ENCODE measurements at places on chromosomes 6 and 20.
A peak's percentile ranks its signal among the peaks of the same experiment; 100 is the strongest.

- DNase-seq: no peak
Measured at GRCh38 chr6:16684896-16685554, 76.2 kb downstream of the ATXN1 start.

DNA sequence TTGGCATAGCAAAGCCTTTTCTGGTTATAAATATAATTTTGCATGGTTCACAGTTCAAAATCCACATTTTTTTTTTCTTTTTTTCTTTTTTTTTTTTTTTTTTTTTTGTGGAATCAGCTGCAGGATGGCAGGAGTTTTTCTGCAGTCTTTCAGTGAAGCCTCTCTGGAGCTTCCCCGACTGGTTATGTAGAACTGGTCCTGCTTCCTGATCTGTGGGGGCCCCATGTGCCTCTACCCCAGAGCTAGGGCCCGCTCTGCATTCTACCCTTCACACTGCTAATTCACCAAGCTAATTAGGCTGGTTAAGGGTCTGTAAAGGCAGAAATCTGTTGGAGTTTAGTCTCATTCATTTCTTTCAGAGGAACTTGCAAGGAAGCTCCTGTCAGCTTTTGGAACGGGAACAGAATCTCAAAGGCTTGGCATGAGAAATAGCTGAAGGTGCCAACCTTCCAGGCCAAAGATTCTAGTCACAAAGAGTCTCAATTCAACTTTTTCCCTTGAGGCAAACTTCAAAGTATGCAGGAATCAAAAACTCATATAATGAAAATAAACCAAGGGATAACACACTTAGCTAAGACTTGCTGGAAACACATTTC is 45.5 kb downstream of the HMGN3 start:
- no peak for DNase-seq

DNA sequence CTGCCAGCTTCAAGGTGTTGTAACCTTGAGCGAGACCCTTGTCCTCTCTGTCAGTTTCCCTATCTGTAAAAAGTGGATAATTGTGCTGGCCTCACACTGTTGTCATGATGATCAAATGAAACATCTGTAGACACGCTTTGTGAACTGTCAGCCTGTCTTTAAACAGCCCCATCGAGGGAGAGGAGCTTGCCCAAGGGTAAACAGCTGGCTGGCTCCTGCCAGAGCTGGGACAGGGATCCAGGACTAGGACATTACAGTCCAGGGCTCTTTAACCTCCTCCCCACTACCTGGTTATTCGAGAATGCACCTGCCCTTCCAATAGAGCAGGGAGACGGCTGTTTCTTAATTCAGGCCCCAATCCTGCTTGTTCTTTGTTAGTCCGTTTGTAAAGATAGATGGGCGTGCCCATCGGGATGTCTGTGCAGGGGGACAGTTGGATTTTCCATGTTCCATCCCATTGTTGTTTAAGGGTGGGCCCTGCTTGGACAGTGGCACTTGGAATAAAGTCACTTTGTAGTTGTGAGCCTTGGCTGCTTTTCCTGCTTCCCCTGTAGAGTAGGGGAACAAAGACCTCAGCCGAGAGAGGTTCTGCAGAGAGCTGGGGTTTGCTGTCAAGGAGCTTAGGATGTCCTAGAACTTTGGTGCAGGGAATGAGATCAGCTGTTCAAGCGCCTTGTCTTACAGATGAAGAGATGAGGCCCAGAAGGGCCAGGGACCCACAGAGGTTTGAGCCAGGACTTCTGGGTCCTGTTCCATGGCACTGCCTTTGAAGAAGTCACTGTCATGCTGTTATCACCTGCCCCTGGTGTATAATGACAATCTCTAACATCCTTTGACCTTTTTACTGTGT is 77.9 kb upstream of the MYL9 start:
- DNase-seq: no peak

GRCh38 chr6:36985417-36985807 is 584 bp downstream of the MTCH1 start:
- no peak for DNase-seq

DNA sequence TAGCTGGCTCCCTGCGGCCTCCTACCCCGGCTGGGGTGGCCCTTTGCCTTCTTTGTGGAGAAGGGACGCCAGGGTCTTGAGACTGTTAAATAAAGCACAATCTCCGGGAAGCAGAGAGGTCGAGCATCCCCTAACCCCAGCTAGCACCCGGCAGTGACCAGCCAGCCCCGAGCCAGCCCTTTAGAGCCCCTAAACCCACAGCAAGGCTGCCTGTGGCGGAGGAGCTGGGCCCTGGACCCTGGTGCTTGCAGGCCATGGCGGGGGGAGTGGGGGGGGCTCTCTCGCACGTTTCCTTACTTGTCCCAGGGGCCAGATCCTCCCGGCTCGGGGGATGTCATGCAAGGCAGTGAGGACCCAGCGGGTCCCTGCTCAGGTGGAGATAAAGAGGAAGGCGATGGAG is 49.2 kb upstream of the GATA5 start:
- no peak for DNase-seq

DNA sequence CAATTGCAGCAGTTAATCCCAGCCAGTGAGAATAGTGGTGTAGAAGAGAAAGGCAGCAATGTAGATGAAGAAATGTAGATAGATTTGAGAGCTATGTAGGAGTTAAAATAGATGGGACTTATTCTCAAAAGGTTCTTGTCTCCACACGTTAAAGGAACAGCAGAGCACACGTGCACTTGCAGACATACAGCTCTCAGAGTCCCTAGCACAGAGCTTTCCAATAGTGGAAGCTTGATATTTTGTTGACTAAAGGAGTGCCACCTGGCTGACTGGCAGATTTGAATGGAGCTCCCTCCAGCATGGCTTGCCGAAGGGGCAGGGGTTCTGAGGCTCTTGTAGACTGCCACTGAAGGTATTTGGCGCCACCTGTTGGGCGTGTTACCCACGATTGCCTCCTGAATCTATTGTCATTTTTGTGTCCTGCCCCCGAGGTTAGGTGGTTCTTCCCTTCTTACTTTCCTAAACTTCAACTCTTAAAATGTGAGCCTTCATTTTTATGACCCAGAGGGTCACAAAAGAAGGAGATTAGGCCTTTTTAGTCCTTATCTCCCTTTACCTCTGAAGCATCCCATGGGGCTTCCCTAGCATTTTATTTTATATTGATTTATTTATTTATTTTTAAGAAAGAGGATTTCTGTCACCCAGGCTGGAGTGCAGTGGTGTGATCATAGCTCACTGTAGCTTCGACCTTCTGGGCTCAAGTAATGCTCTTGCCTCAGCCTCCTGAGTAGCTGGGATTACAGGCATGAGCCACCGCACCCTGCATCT is 16.4 kb downstream of the BRD2 start:
- peak; percentile 95 for DNase-seq

- no peak for DNase-seq
Measured at GRCh38 chr6:145968051-145968450, 3.9 kb upstream of the SHPRH start.

DNA sequence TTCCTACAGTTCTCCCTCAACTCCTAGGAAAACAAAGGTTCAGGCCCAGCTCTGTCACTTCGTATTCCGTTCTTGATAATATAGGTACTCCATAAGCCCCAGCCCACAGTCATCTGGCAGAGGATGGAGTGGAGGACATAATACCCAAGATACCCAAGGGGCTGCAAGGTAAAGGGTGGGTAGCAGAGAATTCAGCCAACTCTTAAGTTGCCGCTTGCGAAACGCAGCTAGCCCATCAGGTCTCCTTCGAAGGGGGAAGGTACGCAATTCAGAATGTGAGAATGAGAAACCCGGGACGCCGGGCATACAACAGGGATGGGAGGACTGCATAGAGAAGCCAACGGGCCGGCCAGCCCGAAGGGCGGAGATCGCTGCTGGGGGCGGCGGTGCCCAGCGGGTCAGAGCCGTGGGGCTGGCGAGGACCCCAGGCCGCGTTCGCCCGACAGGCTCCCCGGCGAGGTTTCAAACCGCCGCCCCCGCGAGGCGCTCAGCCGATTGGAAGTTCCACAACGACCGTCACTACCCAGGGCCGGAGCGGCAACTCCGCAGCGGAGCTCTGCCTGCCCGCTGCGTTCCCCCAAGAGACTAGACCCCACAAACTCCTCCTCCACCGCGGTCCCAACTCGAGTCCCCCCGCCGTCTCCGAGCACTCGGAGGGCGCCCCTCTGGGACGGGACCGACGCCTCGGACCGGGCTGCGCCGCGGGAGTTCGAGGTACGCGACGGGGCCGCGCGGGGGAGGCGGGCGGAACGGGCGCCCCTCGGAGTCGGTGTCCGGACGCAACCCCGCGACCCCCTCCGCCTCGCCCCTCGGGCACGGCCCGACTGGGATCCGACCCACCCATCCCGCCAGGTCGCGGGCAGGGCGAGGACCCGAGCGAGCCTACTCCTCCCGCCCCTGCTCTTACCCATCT is 911 bp downstream of the CDK19 start:
- DNase-seq: peak; percentile 61

DNA sequence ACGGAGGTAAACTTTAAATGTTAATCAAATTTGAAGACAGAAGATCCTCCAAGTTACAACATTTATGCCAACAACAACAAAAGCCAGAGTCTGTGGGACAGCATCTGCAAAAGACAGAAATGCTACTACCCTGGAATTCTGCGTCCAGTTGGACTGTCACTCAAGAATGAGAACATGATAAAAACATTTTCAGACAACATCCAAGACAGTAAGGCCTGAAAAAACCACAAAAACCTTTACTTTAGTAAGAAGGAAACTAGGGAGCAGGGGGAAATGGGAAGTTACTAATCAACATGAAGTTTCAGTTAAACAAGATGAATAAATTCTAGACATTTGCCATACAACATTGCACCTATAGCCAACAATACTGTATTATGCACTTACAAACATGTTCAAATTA is 77.6 kb downstream of the MLIP start:
- no peak for DNase-seq

GRCh38 chr6:132669690-132670291 is 10.8 kb upstream of the TAAR1 start:
- no peak for DNase-seq

DNA sequence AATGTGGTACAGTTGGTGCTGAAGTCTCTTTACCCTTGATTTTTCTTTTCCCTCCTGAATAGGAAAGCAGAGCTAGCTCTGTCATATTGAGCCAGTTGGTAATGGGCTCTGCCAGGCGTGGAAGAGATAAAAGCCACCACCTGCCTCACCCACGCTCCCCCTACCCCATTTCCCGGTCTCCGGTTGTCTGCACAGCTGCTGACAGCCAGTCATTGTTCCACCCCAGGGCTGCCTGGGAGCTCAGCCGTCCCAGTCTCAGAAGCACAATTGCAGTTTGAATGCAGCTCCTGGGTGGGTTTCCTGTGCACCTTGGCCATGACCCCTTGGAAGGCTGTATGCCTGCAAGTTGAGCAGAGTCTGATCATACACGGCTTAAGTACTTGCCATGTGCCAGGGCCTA is 675.2 kb upstream of the FLRT3 start:
- DNase-seq: no peak

DNA sequence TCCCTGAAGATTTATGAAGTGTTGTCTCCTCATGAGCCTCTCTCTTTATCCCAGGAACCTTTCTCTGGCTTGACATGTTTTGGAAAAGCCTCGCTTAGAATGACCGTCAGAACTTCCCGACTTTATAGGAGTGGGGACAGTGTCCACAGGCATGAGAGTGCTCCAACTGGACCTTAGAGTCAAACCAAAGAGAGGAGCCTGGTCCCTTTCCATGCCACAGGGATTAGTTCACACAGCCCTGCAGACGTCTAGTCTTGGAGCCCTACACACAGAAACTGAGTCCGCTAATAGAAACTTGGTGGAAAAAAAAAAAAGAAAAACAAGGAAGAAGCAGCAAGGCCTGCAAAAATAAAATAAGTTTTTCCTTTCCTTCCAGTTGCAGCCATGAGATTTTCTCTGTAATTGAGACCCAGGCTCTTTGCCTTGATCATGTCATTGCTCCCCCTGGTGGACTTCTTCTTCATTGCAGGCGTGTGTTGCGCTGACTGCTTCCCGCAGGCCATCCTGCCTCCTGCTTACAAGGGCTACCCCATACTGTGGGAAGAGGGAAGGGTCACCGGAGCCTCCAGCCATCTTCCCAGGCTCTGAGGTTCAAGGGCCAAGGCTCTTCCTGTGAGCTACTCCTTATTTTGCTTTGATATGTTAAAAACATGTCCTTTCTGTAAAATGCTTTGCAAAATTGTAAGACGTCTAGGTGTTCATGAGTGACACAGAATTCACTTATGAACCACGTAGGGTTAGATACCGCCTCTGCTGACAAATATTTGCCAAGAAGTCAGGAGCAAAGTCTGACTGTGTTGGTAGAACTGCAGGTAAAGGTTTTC is 201.0 kb downstream of the UST start:
- DNase-seq: peak; percentile 87

DNA sequence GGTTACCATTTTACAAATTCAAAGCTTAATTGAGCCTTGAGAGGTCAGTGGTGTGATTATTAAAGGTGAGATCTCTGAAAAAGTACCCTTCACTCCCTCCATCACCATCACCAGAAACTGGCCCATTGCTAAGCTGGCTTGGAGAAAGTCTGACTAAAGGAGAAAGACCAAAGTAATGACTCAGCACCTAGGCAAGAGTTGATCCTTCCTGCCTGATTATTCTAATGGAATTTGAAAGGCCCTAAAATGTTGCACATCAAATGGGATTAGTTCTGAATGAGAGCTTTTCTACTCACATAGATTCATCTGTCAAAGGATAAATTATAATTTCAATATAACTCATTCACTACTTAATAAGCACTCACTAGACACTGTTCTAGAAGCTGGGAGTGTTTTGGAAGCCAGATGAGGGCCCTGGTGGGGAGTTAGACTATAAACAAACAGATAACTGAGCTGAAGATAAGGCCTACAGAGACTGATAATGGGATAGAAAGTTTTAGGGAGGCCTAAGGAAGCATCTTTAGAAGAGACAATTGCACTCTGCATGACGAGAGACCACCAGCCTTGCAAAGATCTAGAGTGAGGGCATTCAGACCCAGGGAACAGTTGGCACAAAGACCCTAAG is 366.7 kb downstream of the SYNE1 start:
- DNase-seq: no peak

DNA sequence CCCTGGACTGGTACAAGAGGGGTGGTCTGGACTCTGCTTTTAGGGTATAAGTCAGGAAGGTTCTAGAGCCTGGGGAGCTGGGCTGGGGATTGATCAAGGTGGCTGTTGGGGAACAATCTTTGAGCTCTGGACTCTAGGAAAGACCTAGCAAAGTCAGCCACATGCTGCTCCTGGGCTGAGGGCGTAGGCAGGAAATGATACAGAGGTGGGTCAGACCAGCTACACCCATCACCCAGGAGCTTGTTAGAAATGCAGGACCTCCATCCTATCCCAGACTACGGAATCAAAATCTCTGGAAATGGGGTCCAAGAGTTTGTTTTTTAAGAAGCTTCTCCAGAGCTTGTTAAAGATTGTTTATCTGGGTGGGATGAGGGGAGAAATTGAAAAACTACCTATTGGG is 9.4 kb downstream of the ADTRP start:
- DNase-seq: no peak

- DNase-seq: peak; percentile 54
Measured at GRCh38 chr6:151675746-151676459, 131.6 kb upstream of the ESR1 start.

GRCh38 chr6:40399888-40400457 is 187.2 kb downstream of the LRFN2 start:
- no peak for DNase-seq

- DNase-seq: no peak
Measured at GRCh38 chr6:160269023-160269521, 10.5 kb upstream of the SLC22A2 start.

Measured in transverse colon (tissue), 4 donors.